ENCODE measurements at places on chromosomes 12 and 14. TPM values are rescaled to one million over a fixed set of nuclear protein-coding genes. Genes with fewer than 3 reads are reported as not detected.

Gene PPM1H
- 31.0 TPM for total RNA-seq

Gene AICDA
- total RNA-seq, result not detected

Gene OASL
- total RNA-seq, result 0.19 TPM

Gene CLEC4C
- total RNA-seq, result not detected

Gene ARL6IP4
- total RNA-seq, result 140 TPM

DNA sequence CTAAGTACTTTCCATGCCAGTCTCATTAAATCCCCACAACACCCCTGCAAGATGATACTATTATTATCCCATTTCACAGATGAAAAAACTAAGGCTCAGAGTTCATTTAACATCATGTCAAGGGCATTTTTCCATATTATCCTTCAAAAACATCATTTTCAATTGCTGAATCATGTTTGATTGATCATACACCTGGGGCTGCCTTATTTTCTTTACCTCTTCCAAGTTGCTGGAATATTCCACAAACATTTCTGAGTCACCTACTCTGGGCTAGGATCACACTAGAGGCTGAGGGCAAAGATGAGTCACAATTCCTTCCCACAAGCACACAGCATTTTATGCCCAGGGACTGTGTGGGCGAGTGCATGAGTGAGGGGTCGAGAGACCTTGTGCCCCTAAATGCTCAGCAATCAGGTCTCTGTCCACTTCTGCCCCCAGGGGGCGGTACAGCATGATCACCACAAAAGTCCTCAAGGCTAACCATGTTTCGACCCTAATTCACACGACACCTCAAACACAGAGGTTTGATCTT, 14.1 kb upstream of the TMEM119 start:
- no peak overlapping the region for H3K27ac ChIP-seq
- H3K36me3 ChIP-seq, result no peaks in the 10 kb centered on the region
- peaks cover 9% of the 10 kb centered on the region for H3K27me3 ChIP-seq
- H3K4me1 ChIP-seq, result peaks cover 7% of the 10 kb centered on the region

- peaks cover 37% of the 10 kb centered on the region for H3K4me1 ChIP-seq
- peak overlapping the region; percentile 95 for H3K27ac ChIP-seq
- peak overlapping the region; percentile 88 for H3K4me3 ChIP-seq
- no peaks in the 10 kb centered on the region for H3K36me3 ChIP-seq
Observed at GRCh38 chr12:56224954-56225353, 812 bp downstream of the NABP2 start.

Measured in type B pancreatic cell (in vitro differentiated cells).